Kasumi-1 (cell line): ENCODE measurements at places on chromosomes 6 and 20.

GRCh38 chr6:7100753-7101081, 7.0 kb upstream of the RREB1 start:
- no peak for DNase-seq

GRCh38 chr20:19758501-19759331, 658 bp downstream of the RIN2 start:
- no peak for DNase-seq

GRCh38 chr6:156638581-156638980, 138.6 kb upstream of the ARID1B start:
- no peak for DNase-seq

DNA sequence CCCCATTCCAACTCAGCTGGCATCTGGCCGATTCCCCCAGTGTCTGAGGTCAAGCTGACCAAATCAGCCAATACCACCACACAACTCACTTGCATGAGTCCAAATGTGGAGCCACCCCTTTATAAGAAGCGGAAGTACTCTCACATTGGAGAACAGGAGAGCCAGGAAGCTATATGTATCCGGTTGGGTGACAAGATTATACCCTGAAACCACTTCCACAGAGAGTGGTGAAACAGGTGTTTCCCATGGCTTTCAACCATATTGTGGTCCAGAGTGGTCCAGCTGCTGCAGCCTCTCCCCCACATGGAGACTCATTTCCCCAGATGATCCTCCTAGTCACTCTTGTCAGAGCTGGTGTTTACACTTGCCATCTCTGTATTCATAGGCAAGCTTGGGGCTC, 24.0 kb upstream of the SERINC1 start:
- DNase-seq = peak; percentile 87

- peak; percentile 79 for DNase-seq
These were observed 161.4 kb downstream of the DNAH8 start for GRCh38 chr6:38876475-38876874.

GRCh38 chr6:3032986-3033385, 33.3 kb downstream of the NQO2 start:
- DNase-seq = no peak

DNA sequence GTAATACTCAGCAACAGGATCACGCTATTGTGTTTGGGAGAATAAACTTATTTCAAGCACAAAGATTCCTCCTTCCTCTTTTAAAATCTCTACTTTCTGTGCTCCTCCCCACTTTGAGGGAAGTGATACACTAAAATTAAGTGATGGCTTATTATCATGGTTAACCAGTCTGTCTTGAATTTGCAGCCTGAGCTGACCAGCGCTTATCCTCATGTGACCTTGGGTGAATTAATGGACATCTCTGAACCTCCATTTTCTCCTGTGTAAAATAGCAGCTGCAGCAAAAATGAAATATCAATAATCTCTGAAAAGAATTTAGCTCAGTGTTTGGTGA, 222.6 kb downstream of the BCAS1 start:
- DNase-seq = peak; percentile 48

DNA sequence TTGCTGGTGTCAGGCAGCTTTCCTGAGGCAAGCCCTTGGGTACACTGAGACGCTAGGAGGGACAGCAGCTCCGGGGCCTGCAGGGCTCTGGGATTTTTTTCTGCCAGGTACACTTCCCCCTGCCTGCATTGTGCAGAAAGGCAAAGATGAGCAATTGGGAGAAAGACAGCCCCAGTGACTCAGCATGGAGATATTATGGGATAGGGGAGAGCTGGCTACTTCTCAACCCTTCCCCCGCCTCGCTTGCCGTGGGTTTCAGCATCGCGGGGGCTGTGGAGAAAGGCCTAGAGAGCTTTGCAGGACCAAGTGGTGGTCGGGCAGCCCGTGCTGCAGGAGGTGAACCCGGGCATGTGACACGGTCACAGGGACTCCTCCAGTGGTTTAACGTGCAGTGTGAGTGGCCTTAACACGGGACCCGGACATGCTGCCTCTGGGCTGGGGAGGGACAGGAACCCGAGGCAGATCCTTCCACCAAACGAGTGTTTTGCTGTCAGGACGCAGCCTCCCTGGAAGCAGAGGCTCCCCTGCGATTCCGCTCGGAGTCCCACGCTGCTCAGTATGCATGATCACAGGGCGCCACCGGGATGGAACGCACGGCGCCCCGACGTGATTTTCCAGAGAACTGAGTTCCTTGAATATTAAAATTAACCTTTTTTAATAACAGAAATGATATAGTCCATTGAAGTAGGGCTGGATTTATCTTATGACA, 139.9 kb downstream of the CDH4 start:
- no peak for DNase-seq

GRCh38 chr20:33977535-33977934, 16.2 kb upstream of the RALY start:
- no peak for DNase-seq

DNA sequence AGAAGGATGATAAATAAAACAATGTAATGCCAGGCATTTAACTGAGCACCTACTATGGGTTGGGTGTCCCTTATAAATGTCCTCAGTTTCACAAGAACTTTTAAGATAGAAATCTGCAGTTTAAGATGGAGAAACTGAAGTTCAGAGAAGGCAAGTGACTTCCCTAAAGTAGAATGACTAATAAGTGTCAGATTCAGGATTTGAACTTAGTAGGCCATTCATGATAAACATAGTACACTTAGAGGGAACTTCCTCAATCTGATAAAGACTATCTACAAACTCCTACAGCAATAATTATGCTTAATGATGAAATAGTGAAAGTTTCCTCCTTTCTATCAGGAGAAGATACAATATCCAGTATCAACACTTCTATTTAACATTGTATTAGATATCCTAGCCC, 43.9 kb downstream of the NCR2 start:
- peak; percentile 68 for DNase-seq

DNA sequence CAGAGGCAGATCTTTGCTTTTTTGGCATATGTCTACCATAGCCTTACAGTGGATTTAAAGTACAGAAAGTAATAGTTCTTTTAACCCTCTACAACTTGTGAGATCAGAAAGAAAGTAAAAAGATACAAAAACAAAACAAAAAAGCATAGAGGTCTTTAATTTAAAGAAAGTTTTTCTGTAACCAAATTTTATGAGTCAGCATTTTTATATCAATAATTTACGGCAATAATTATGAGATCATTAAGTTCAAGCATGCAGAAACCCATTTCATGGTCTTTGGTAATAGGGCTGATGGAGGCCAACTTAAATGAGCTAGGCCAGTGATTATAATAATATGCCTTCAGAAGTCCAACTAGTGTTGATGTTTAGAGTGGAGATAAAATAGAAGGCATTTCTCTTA, 145.9 kb downstream of the AIG1 start:
- DNase-seq = no peak

DNA sequence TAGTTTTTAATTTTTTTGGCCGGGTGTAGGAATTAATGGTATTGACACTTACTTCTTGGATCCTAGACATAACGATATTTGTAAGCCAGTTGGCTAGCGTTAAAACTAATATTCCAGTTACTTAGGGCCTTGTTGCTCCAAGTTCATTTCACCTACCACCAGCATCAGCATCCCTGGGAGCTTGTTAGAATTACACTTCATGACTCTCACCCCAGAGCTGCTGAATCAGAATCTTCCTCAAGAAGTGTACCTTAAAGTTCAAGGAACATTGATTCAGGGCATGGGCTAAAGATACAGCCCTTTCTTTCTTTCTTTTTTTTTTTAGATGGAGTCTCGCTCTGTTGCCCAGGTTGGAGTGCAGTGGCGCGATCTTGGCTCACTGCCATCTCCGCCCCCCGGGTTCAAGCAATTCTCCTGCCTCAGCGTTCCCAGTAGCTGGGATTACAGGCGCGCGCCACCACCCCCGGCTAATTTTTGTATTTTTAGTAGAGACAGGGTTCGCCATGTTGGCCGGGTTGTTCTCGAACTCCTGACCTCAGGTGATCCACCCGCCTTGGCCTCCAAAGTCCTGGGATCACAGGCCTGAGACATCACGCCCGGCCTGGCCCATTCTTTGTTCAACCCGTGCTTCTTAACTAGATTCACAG, 1.1 kb downstream of the SLX4IP start:
- no peak for DNase-seq

DNA sequence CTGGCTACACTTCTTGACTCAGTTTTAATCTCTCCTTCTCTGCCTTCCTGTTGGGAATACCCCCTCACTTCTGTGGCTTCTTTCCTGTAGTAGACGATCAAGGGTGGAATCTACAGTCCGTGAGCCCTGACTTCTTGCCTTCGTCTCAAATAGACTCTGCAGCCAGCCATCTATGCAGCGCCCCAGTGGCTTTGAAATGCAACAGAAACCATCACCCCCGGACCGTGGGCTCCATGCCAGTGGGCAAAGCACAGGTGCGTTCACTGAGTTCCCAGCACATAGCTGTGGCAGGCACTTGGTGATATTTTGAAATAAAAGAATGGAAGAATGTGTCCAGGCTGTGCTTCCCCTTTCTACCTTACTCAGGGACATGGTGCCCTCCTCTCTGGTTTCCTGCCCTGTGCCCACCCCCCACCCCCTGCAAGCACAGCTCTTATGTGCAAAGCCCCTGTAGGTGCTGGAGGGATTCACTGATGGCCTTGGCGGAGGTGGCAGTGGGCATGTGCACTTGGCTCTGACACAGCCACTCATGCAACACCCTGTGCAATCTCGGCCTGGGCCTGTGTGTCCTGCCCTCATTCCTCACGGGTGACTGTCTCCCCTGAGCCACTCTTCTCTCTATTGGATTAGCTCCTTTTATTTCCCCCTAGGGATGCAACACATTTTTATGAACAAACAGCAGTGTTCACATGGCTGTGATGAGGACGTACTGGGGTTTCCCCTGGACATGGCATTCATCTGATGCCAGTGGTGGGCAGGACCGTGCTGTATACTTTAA, 5.5 kb upstream of the CDSN start:
- no peak for DNase-seq

DNA sequence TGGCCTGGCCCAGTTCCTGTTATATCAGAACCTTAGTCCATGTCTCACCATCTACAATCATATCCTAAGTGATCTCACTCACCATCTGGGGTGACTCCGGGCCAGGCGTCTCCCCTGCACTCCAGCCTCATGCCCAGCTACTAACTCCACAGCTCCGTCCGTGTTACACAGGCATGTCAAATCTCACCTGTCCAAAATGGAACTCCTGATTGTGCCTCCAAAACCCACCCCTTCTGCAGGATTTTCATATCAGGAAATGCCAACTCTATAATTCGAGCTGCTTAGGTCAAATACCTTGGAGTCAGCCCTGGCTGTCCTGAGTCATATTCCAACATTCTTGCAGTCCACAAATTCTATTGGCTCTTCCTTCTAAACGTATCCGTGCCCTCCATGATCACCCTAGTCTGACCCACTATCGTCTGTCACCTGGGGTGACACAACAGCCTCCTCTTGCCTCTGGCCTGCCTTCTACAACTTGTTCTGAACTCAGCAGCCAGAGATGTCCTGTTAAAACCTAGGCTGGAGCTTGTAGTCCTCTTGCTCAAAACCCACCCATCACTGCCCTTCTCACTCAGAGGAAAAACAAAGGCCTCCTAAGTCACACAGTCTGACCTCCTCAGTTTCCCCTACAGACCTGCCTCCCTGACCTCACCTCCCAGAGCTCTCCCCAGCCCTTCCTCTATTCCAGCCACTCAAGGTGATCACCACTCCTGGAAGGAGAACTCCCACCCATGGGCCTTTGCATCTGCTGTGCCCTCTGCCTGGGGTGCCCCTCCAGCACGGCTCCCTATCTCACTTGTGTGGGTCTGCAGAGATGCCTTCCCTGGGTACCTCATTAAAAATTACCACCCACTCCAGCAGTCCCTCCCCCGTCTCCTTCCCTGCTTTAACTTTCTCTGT, 85.3 kb upstream of the SIRPA start:
- DNase-seq = no peak

GRCh38 chr20:5822569-5822968, 72.4 kb downstream of the SHLD1 start:
- DNase-seq = peak; percentile 71

GRCh38 chr6:134686071-134686470, 263.8 kb downstream of the ALDH8A1 start:
- no peak for DNase-seq

- DNase-seq = no peak
These were observed 228.8 kb downstream of the DHX35 start for GRCh38 chr20:39190666-39191570.

- no peak for DNase-seq
These were observed 5.7 kb downstream of the C20orf204 start for GRCh38 chr20:64041781-64042053.

DNA sequence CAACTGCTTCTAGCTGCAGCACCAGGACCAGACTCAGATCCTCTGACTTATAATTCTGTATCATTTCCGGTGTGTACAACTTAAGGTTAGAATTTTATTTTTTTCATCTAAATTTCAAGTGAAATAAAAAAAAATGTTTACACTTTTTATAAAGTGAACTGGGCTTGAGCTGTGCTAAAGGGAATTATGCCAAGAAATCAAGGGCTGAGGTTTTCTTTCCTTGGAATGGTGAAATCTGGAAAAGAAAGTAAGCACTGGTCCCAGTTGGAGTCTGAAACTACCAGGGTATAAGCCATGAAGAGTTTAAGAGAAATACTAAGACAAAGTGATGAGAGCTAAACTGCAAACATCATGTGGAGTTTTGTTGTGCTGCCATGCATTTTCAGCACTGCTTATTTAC, 21.7 kb upstream of the FYN start:
- DNase-seq = no peak

DNA sequence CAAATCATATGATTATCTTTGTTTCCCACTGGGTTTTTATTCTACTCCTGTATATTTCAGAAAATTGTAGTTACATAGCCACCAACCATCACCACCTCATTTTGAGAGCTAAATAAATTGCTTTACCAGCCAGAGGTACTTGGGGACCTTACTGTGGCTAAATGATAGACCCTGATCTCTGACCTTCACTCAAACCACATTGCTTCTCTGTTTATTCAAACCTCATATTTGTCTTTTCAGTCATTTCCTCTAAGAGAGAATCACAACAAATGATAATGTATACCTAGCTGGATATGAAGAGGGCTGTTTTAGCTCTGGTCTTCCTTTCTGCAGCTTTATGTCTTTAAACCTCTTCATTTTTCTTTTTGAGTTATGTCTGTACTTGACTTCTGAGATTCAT, 142.8 kb downstream of the ADGB start:
- no peak for DNase-seq

GRCh38 chr6:105810105-105810921, 275.8 kb upstream of the PRDM1 start:
- peak; percentile 85 for DNase-seq

DNA sequence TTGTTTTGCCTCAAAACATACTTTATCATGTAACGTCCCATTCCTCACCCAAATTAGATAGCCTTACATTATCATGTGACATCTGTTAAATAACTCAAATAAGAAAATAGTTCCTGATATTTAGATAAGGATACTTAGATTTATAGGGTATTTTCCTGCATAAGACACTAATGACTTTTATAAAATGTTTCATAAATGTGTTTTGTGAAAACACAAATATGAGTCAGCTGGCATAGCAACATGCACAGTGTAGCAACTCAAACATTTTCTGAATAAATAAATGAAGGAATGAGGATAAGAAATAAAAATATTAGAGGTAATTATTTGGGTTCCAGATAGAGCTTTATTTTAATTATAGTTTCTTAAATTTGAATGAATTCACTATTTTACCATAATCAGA, 460.4 kb upstream of the PLCB4 start:
- no peak for DNase-seq

GRCh38 chr6:46138281-46138680, 8.5 kb downstream of the ENPP4 start:
- no peak for DNase-seq

- no peak for DNase-seq
These were observed 57.5 kb downstream of the ILRUN start for GRCh38 chr6:34638834-34639736.

GRCh38 chr6:12189661-12190060, 100.5 kb upstream of the EDN1 start:
- DNase-seq = no peak

- no peak for DNase-seq
These were observed 24.4 kb downstream of the ARMC2 start for GRCh38 chr6:108872575-108872974.
